Activated CD4-positive, alpha-beta memory T cell treated with anti-CD3 and anti-CD28 coated beads, Interleukin-2, amount 10 ng/mL, durations not matched to agents 7 days and 5 days (primary cell): ENCODE measurements at places on chromosomes 6 and 20. TPM values are rescaled to one million over a fixed set of nuclear protein-coding genes. Genes with fewer than 3 reads are reported as not detected.

GINS1 gene
- 27.5 TPM for total RNA-seq

SNAP25 gene
- total RNA-seq = 0.18 TPM

SLC35F1 gene
- total RNA-seq = not detected

MTFR2 gene
- 20.4 TPM for total RNA-seq

STMND1 gene
- not detected for total RNA-seq

MAPK13 gene
- 56.2 TPM for total RNA-seq

PACSIN1 gene
- 1.8 TPM for total RNA-seq

CEBPB gene
- 36.5 TPM for total RNA-seq

DNA sequence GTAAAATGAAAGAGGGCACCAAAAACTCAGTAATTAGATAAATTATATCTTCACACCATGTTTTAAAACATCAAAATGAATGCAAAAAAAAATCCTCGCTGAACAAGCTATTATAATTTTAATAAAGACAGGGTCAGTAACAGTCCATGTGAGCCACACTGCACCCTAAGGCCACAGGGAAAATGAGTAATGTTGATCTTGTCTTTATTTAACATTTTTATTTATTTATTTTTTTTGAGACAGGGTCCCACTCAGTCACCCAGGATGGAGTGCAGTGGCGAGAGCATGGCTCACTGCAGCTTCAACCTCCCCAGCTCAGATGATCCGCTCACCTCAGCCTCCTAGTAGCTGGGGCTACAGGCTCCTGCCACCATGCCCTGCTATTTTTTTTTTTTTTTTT lies 8.7 kb upstream of the NFATC2 start:
- DNase-seq = no peak
- no peaks in the 10 kb centered on the region for H3K36me3 ChIP-seq
- H3K27me3 ChIP-seq = peaks cover 27% of the 10 kb centered on the region
- H3K4me1 ChIP-seq = peaks cover 3% of the 10 kb centered on the region
- H3K27ac ChIP-seq = no peak overlapping the region

DNA sequence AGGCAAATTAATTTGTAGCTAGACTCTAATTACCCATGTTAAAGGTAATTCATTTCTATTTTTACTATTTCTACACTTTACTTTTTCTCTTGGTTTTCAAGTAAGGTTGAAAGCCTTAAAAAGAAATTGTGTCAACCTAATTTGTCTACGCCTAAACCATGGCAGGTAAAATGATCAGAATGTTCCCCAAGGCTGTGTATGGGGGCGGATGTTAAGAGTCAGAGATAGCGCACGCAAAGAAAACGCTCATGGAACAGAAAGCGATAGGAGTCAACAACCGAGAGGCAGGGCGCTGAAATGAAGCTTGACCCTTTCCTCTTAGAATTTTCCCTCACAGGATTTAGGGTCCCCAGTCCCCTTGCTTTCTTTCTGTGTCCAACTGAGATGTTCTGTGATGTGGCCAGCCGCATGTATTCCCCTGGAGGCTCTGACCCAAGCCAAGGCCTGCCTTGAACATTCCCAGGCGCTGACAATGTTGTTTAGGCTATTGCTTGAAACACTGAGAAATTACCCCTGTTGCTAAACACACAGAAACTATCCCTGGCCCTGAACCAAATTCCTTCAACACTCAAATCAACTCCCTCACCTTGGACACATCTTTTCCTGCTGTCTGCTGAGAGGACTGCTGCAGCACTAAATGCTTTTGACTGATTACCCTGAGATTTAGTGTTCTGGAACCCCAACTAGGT lies 10.9 kb downstream of the PSMB1 start:
- no peak for DNase-seq
- H3K27me3 ChIP-seq = no peaks in the 10 kb centered on the region
- H3K27ac ChIP-seq = no peak overlapping the region
- H3K36me3 ChIP-seq = peaks cover 80% of the 10 kb centered on the region

GRCh38 chr6:150251566-150252186 lies 108.8 kb downstream of the PPP1R14C start:
- DNase-seq = no peak
- H3K27ac ChIP-seq = no peak overlapping the region
- H3K4me1 ChIP-seq = peaks cover 33% of the 10 kb centered on the region
- H3K27me3 ChIP-seq = peaks cover 12% of the 10 kb centered on the region
- no peak overlapping the region for H3K4me3 ChIP-seq

GRCh38 chr6:105319331-105319730 lies 83.6 kb downstream of the PREP start:
- no peak overlapping the region for H3K27ac ChIP-seq
- no peaks in the 10 kb centered on the region for H3K4me1 ChIP-seq
- DNase-seq = no peak
- no peaks in the 10 kb centered on the region for H3K27me3 ChIP-seq

- no peak for DNase-seq
- H3K4me1 ChIP-seq = peaks cover 3% of the 10 kb centered on the region
- H3K4me3 ChIP-seq = no peak overlapping the region
- H3K36me3 ChIP-seq = no peaks in the 10 kb centered on the region
- H3K27me3 ChIP-seq = no peaks in the 10 kb centered on the region
Observed at GRCh38 chr6:53246924-53247323, 98.3 kb upstream of the GCM1 start.

DNA sequence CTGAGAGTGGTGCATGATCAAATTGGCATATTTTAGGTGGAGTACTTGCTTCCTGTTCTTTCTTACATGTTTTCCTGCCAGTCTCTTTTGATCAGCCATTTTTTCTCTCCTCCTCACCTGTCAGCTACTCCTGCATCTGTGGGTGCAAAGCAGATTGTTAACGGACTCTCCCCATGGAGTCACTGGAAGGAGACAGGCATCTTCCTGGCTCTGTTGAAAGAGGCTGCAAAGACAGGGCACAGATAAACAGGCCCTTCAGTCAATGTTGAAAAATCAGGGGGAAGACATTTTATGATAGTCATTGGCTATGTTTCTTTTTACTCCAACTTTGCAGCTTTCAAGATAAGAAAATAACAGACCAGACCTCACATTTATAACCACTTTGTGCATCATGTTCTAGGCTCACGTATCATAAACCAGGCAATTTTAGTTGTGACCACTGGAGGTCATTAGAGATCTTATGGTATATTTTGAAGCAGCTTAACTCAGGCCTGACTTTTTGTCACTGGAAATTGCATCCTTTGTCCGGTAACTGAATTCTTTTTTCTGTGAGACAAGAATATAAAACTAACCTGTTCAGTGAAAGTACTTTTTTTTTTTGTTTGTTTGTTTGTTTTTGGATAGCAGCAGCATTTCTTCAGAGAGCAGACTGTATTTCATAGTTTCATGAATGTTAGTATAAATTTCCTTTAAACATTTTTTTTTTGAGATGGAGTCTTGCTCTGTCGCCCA lies 20.1 kb downstream of the ECT2L start:
- H3K27ac ChIP-seq = no peak overlapping the region
- no peaks in the 10 kb centered on the region for H3K36me3 ChIP-seq
- H3K4me1 ChIP-seq = peaks cover 33% of the 10 kb centered on the region
- H3K27me3 ChIP-seq = no peaks in the 10 kb centered on the region

GRCh38 chr6:156258981-156259380 lies 518.2 kb upstream of the ARID1B start:
- no peak overlapping the region for H3K4me3 ChIP-seq
- no peak for DNase-seq
- no peak overlapping the region for H3K27ac ChIP-seq
- H3K36me3 ChIP-seq = no peaks in the 10 kb centered on the region

DNA sequence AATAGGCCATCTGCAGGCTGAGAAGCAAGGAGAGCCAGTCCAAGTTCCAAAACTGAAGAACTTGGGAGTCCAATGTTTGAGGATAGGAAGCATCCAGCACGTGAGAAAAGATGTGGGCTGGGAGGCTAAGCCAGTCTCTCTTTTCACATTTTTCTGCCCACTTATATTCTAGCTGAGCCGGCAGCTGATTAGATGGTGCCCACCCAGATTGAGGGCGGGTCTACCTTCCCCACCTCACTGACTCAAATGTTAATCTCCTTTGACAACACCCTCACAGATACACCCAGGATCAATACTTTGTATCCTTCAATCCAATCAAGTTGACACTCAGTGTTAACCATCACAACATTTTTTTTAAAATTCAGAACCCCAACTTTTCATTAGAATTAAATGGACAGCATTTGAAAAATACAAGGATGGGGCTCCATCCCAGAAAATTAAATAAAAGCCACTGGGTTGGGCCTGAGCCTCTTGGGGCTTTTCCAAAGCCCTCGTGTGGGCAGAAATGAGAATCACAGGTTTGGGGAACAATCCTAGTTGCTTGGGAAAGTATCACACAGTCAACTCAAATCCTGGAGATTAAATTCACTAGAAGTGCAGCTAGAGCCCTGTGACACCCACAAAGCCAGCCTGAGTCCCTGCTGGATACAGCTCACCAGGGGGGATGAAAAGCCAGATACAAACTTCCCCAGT lies 2.2 kb downstream of the CLDN20 start:
- peaks cover 8% of the 10 kb centered on the region for H3K4me1 ChIP-seq
- no peak overlapping the region for H3K4me3 ChIP-seq
- H3K36me3 ChIP-seq = peaks cover 23% of the 10 kb centered on the region
- H3K27me3 ChIP-seq = no peaks in the 10 kb centered on the region

DNA sequence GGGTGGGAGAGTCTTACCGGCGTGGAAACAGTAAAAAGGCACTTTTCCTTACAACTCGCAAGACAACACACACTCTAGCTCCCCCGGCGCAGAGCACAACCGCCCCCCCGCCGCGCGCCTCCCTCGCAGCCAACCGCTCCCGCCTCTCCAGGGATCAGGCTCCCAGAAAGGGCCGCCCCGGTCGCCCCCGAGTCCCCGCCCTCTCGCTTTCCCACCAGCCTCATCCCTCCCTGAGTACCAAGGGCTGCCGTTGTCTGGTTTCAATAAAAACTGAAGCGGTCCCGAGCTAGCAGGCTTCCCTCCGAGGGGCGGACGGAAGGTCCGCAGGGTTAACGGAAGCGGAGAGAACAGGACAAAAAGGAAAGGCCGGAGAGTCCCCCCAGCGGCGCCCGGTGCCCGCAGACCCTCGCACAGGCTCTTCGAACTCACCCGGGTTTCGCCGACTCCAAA lies 804 bp downstream of the ELOVL5 start:
- peaks cover 9% of the 10 kb centered on the region for H3K27me3 ChIP-seq
- peaks cover 52% of the 10 kb centered on the region for H3K4me1 ChIP-seq

- peaks cover 13% of the 10 kb centered on the region for H3K4me1 ChIP-seq
- DNase-seq = peak; percentile 67
- H3K4me3 ChIP-seq = peak overlapping the region; percentile 98
- H3K27ac ChIP-seq = peak overlapping the region; percentile 96
- H3K27me3 ChIP-seq = no peaks in the 10 kb centered on the region
- peaks cover 15% of the 10 kb centered on the region for H3K36me3 ChIP-seq
Observed at GRCh38 chr6:15244620-15245360, 1.1 kb upstream of the JARID2 start.

DNA sequence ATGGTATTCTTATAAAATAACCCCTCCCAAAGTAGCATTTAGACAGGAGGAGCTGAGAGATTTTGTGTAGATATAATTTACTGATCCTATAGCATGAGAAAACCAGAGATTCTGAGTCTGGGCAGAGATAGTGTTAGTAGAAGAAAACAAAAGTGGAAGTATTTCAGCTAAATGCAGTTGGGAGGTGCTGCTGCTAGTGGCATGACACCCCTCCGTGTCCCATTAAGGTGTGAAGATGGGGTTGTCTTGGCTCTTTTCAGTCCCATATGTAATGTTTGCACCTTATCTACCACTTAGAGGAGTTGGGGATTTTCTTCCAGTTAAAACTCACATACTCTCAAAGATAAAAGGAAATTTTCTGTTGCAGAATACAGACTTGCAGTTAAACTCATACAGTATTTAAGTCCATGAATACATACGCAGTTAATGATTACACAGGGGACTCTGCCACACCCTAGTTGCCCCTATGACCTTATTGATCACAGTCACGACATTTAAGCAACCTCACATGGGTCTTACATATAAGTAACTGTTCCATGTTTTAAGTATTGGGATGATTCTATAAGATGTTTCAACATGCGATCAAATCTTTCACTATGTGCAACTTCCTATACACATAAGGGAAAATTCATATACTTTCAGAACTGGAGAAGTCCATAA lies 11.5 kb downstream of the TAAR2 start:
- no peaks in the 10 kb centered on the region for H3K36me3 ChIP-seq
- H3K27me3 ChIP-seq = no peaks in the 10 kb centered on the region
- H3K4me1 ChIP-seq = peaks cover 3% of the 10 kb centered on the region
- H3K4me3 ChIP-seq = no peak overlapping the region
- no peak overlapping the region for H3K27ac ChIP-seq

- peaks cover 8% of the 10 kb centered on the region for H3K4me1 ChIP-seq
- H3K27me3 ChIP-seq = peaks cover 3% of the 10 kb centered on the region
- no peak overlapping the region for H3K27ac ChIP-seq
- no peak for DNase-seq
- H3K4me3 ChIP-seq = no peak overlapping the region
- H3K36me3 ChIP-seq = no peaks in the 10 kb centered on the region
Observed at GRCh38 chr6:37150314-37150713, 19.6 kb upstream of the PIM1 start.

GRCh38 chr20:64079273-64080012 lies at the start of gene RGS19:
Gene RGS19, minus strand, starts transcription at chr20:64079518. Its CDS starts 2,632 bp downstream, at chr20:64076886.
- peak; percentile 81 for DNase-seq
- H3K27ac ChIP-seq = peak within 1 kb of the TSS; percentile 92
- H3K4me1 ChIP-seq = peaks cover 54% of the 10 kb centered on the region
- H3K27me3 ChIP-seq = peaks cover 19% of the 10 kb centered on the region
- H3K4me3 ChIP-seq = peak within 1 kb of the TSS; percentile 93

DNA sequence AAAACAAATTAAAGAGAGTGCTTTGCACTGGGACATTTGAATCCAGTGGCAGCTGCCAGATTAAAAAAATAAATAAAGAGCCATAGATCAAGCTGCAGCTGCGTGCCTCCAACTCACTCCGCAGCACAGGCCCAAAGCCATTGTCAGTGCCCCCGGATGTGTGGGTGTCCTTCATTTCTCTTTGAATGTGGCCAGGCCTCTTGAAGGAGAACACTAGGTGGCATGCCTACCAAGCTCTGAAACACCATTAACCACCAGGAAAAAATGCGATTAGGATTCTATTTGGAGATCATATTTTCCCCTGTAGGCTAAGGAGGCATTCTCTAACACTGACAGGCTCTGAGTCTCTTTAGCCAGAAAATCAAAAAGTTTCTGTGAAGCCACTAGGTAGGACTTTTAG lies 549.8 kb downstream of the PRKN start:
- H3K27ac ChIP-seq = no peak overlapping the region
- peaks cover 12% of the 10 kb centered on the region for H3K4me1 ChIP-seq
- DNase-seq = no peak

DNA sequence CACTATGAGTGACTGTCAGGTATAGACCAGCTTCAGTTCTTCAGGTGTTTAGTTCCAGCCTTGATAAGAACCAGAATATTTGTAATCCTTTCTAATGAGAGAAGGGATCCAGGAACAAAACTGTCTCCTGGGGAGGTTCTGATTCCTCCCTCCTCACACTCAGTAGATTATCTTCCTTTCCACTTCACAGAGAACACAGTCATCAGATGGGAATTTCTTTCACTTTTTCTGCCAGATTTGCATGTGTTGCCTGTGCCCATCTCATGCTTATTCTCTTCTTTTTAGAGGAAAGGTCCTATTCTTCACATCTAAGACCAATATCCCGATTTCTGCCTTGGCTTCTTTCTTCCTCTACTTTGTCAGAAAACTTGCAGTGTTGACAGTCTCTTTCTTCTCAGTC lies 50.8 kb downstream of the CD109 start:
- no peak overlapping the region for H3K27ac ChIP-seq
- no peaks in the 10 kb centered on the region for H3K27me3 ChIP-seq
- no peak for DNase-seq
- H3K4me1 ChIP-seq = peaks cover 8% of the 10 kb centered on the region
